CD14-positive monocyte (primary cell): ENCODE measurements at places on chromosomes 7 and 10.

GRCh38 chr7:75662579-75663301, 76.0 kb downstream of the HIP1 start:
- no peak for DNase-seq
- H3K4me3 ChIP-seq, result no peak overlapping the region
- H3K36me3 ChIP-seq, result no peaks in the 10 kb centered on the region
- no peaks in the 10 kb centered on the region for H3K27me3 ChIP-seq
- H3K4me1 ChIP-seq, result no peaks in the 10 kb centered on the region

- H3K27me3 ChIP-seq, result no peaks in the 10 kb centered on the region
- no peaks in the 10 kb centered on the region for H3K4me1 ChIP-seq
- DNase-seq, result no peak
Measured at GRCh38 chr10:125557311-125557710, 125.7 kb downstream of the TEX36 start.

GRCh38 chr7:64908358-64908757, 5.3 kb downstream of the ZNF273 start:
- H3K4me1 ChIP-seq, result peaks cover 9% of the 10 kb centered on the region
- no peak overlapping the region for H3K4me3 ChIP-seq
- H3K27me3 ChIP-seq, result no peaks in the 10 kb centered on the region
- H3K36me3 ChIP-seq, result no peaks in the 10 kb centered on the region
- H3K27ac ChIP-seq, result no peak overlapping the region

DNA sequence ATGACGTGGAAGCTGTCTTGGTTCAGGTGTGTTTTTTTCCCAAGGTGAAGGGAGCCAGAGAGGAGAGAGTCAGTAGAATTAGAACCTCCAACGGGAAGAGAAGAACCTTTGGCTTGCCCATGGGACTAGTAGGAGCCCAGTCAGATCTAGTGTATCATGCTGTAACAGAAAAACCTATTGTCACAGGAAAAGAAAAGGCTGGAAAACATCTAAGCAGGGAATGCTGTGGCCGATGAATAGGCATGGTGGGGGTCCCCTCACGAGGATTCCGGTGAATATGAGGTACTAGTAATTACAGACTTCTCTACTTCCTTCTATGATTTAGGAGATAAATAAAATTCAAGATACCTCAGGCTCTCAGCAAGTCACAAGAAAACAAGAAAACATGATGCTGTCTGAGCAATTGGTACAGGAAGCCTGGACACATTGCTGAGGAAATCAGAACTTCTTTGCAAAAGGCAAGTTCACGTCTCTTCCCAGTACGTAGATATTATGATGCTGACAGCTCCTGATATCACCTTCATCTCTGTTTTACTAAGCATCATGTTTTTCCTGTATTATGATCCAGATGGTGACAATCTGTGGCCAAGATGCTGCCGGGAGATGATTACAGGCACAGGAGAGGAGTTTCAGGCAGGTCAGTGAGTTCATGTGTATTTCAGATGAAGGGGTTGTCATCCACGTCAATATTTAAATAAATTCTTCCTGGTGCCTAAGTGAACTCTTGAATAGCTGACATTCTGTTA, 54.3 kb upstream of the NPY start:
- no peaks in the 10 kb centered on the region for H3K36me3 ChIP-seq
- H3K27me3 ChIP-seq, result no peaks in the 10 kb centered on the region
- DNase-seq, result no peak
- H3K27ac ChIP-seq, result no peak overlapping the region
- H3K4me1 ChIP-seq, result no peaks in the 10 kb centered on the region

GRCh38 chr10:104331208-104331838, 6.9 kb downstream of the ITPRIP start:
- DNase-seq, result no peak
- H3K27ac ChIP-seq, result peak overlapping the region; percentile 86
- peaks cover 95% of the 10 kb centered on the region for H3K4me1 ChIP-seq
- H3K4me3 ChIP-seq, result no peak overlapping the region
- H3K27me3 ChIP-seq, result no peaks in the 10 kb centered on the region

DNA sequence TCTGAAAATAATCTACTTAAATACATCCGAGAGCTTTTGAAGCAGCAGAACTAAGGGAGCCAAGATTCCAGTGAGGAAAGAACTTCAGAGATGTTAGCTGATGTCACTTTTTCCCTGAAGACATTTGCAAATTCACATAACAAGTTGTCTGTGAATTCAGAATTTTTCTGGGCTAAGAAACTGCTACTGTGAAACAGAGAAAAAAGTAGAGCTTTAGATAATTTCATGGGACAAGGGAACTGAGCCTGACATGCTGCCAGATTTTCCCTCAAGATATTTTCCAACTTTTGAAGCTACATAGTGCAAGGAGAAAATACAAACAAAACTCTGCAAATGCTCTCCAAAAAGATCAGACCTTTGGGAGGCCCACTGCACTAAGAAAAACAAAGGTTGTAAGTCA, 484.2 kb downstream of the ANKRD7 start:
- H3K27me3 ChIP-seq, result no peaks in the 10 kb centered on the region
- DNase-seq, result no peak
- no peak overlapping the region for H3K4me3 ChIP-seq
- no peaks in the 10 kb centered on the region for H3K4me1 ChIP-seq
- no peak overlapping the region for H3K27ac ChIP-seq

GRCh38 chr7:23020742-23021401, 6.9 kb upstream of the HYCC1 start:
- H3K36me3 ChIP-seq, result no peaks in the 10 kb centered on the region
- H3K27me3 ChIP-seq, result no peaks in the 10 kb centered on the region
- H3K4me3 ChIP-seq, result peak overlapping the region; percentile 44
- peaks cover 64% of the 10 kb centered on the region for H3K4me1 ChIP-seq
- DNase-seq, result peak; percentile 76
- peak overlapping the region; percentile 49 for H3K27ac ChIP-seq

GRCh38 chr7:139671967-139672366, 105.8 kb downstream of the HIPK2 start:
- no peak overlapping the region for H3K4me3 ChIP-seq
- no peaks in the 10 kb centered on the region for H3K27me3 ChIP-seq
- H3K27ac ChIP-seq, result no peak overlapping the region
- H3K4me1 ChIP-seq, result peaks cover 17% of the 10 kb centered on the region
- DNase-seq, result no peak

DNA sequence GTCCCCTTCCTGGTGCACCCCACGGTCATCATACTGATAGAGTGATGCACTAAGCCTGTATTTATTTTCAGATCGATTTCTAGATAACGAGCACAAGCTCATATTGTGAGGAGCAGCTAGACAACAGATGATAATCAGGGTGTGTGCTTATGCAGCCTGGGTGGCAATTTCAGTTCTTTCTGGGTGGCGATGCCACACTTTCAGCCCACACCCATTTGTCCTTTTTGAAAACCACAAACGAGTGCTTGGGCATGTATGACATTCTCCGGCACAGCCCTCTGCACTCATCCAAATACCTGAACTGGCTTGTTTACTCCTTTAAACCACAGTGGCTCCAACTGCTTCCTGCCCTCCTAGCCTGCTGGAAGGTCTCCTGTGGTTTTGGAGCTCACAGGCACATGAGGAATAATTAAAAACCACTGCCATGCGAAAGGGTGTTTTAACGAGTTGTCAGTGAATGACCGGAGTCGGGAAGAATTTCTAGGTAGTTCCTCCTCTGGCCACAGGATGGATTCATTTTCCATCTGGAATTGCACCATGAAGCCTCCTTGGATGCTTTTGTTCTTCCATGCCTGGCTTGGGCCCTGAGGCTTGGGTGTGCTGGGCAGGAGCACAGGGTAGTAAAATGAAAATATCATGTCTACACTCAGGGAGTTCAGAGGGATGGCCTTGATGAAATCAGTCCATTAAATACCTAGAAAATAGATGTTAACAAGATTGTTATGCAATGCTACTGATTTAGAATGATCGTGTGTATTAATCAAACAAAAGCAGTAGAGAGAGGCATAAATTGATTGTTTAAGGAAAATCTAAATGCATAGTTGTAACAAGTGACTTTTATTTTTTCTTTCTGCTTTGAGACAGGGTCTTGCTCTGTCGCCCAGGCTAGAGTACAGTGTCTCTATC, 52.4 kb upstream of the ITGB1 start:
- H3K4me1 ChIP-seq, result peaks cover 12% of the 10 kb centered on the region
- peaks cover 5% of the 10 kb centered on the region for H3K27me3 ChIP-seq
- no peak for DNase-seq
- no peak overlapping the region for H3K4me3 ChIP-seq
- no peak overlapping the region for H3K27ac ChIP-seq

GRCh38 chr10:75019370-75019769, 92.1 kb upstream of the SAMD8 start:
- no peak overlapping the region for H3K4me3 ChIP-seq
- no peak overlapping the region for H3K27ac ChIP-seq
- DNase-seq, result no peak
- peaks cover 15% of the 10 kb centered on the region for H3K36me3 ChIP-seq

- peaks cover 20% of the 10 kb centered on the region for H3K4me1 ChIP-seq
- no peaks in the 10 kb centered on the region for H3K36me3 ChIP-seq
- no peaks in the 10 kb centered on the region for H3K27me3 ChIP-seq
- no peak for DNase-seq
Measured at GRCh38 chr10:71622154-71622526, 97.4 kb downstream of the C10orf105 start.

DNA sequence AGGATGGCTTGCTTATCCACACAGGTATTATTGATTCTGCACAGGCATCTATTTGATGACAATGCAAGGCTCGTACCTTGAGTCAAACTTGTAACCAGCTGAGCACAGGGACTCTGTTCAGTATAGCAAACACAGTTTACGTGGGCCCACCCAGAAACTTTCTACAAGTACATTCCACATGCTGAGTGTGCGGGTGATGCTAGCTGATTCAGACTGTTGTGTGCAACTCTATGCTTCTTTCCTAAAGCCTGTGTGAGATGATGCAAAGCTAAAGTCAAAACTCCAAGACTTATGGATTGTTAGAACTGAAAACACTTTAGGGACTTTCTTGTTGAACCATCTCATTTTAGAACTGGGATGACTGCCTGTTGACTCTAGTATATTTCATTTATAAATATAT, 21.5 kb upstream of the CALD1 start:
- H3K27ac ChIP-seq, result no peak overlapping the region
- H3K36me3 ChIP-seq, result no peaks in the 10 kb centered on the region
- no peaks in the 10 kb centered on the region for H3K4me1 ChIP-seq
- H3K4me3 ChIP-seq, result no peak overlapping the region
- no peaks in the 10 kb centered on the region for H3K27me3 ChIP-seq
- DNase-seq, result no peak

- H3K4me3 ChIP-seq, result no peak overlapping the region
- no peaks in the 10 kb centered on the region for H3K27me3 ChIP-seq
- DNase-seq, result no peak
- H3K27ac ChIP-seq, result no peak overlapping the region
- no peaks in the 10 kb centered on the region for H3K4me1 ChIP-seq
Measured at GRCh38 chr7:7231000-7231399, 48.7 kb downstream of the C1GALT1 start.

DNA sequence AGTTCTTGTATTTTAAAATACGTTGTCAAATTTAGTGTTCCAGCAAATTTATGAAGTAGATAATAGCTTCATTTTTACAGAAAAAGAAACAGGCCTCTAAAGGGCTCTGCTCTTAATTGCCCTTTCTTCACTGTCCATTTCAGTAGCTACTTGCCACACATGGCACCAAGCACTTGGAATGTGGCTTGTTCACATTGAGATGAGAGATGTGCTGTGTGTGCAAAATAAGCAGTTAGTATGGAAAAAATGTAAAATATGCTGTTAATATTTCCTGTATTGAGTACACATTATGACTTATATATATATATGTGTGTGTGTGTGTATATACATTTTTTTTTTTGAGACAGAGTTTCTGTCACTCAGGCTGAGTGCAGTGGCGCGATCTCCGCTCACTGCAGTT, 19.5 kb downstream of the RBM33 start:
- peaks cover 47% of the 10 kb centered on the region for H3K36me3 ChIP-seq
- H3K4me3 ChIP-seq, result no peak overlapping the region
- H3K27me3 ChIP-seq, result no peaks in the 10 kb centered on the region
- no peak for DNase-seq

DNA sequence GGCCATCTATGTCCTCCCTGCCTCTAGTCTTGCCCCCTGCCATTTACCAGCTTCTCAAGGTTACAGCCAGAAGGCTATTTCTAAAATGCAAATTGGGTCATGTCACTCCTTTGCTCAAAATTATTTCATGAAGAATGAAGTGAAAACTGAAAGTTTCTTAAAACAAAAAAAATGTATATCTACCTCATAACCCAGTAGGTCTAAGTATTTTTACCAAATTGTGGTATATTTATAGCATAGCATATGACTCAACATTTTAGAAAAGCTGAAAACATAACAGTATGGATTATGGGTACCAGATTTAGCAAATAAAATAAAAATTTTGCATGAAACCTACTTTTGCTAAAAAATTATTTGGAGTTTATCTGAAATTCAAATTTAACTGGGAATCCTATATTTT, 78.4 kb downstream of the SLC16A9 start:
- no peak overlapping the region for H3K4me3 ChIP-seq
- DNase-seq, result no peak
- no peaks in the 10 kb centered on the region for H3K36me3 ChIP-seq

- no peak overlapping the region for H3K4me3 ChIP-seq
- DNase-seq, result no peak
- H3K27me3 ChIP-seq, result no peaks in the 10 kb centered on the region
- H3K27ac ChIP-seq, result no peak overlapping the region
- no peaks in the 10 kb centered on the region for H3K36me3 ChIP-seq
- peaks cover 25% of the 10 kb centered on the region for H3K4me1 ChIP-seq
Measured at GRCh38 chr7:20409961-20410360, 79.3 kb downstream of the ITGB8 start.

DNA sequence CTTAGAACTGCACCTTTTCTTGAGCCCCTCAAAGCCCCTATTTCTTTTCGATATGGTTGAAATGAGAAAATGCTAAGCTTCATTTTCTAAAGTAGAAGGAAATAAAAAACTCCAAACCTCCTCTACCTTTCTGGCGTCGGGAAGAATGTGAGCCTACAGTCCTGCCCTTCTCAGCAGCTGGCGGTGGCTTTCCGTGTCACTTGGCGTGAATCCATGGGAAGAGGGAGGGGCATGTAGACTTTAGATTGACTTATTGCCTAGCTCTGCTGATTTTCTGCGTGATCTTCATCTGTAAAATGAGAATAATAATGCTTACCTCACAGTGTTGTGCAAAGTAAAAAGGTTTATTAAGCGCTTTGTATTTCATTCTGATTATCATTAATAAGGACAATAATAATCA, 35.0 kb downstream of the PRR15 start:
- no peaks in the 10 kb centered on the region for H3K36me3 ChIP-seq
- no peak for DNase-seq
- H3K27ac ChIP-seq, result no peak overlapping the region
- no peaks in the 10 kb centered on the region for H3K27me3 ChIP-seq
- H3K4me3 ChIP-seq, result no peak overlapping the region
- no peaks in the 10 kb centered on the region for H3K4me1 ChIP-seq
